Epithelial cell of proximal tubule (primary cell): ENCODE measurements at places on chromosomes 2 and 18. TPM values are rescaled to one million over a fixed set of nuclear protein-coding genes. Genes with fewer than 3 reads are reported as not detected.

DNA sequence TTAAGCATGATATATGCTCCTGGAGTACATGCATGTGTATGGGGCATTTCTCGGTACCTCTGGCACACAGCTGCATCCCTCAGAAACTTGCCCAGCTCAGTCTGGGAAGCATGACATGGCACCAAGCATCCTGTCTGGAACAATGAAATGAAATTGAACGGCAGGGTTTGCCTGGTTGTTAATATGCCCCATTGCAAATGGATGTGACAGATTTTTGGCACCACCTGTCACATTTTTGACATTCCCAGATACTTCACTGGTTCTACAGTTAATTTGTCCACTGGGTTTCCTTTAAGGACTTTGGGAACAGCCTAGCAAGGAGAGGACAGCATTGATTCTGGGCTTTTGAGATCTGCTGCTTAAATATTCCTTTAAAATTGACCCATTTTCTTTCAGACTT, 305.8 kb downstream of the TSN start:
- no peak for DNase-seq

MOGAT1 gene
- total RNA-seq, result not detected in 2 replicates

- no peak for DNase-seq
Observed at GRCh38 chr2:39094717-39095363, 26.0 kb downstream of the SOS1 start.

TUBA3D gene
- not detected in 2 replicates for total RNA-seq

RIT2 gene
- not detected in 2 replicates for total RNA-seq
